ENCODE measurements at places on chromosomes 2 and 18.

DNA sequence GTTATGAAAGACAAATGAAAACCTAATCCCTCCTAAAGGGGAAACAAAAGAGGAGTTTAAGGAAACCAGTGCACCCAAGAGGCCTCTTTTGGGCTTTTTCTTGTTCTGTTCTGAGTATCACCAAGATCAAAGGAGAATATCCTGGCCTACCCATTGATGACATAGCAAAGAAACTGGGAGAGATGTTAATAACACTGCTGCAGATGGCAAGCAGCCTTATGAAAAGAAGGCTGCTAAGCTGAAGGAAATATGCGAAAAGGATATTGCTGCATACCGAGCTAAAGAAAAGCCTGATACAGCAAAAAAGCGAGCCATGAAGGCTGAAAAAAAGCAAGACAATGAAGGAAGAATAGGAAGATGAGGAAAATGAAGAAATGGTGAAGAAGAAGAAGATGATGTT is 23.6 kb upstream of the STAT4 start:
- no peak for DNase-seq

GRCh38 chr2:23449831-23450331 is 64.9 kb downstream of the KLHL29 start:
- DNase-seq = no peak

GRCh38 chr2:128646691-128647090 is 328.0 kb upstream of the HS6ST1 start:
- no peak for DNase-seq

GRCh38 chr18:26262156-26262555 is 35.9 kb downstream of the TAF4B start:
- DNase-seq = no peak

GRCh38 chr2:123840016-123840415 is 185.1 kb upstream of the CNTNAP5 start:
- DNase-seq = no peak

- DNase-seq = no peak
These were observed 79.6 kb downstream of the GAREM1 start for GRCh38 chr18:32391126-32391525.

DNA sequence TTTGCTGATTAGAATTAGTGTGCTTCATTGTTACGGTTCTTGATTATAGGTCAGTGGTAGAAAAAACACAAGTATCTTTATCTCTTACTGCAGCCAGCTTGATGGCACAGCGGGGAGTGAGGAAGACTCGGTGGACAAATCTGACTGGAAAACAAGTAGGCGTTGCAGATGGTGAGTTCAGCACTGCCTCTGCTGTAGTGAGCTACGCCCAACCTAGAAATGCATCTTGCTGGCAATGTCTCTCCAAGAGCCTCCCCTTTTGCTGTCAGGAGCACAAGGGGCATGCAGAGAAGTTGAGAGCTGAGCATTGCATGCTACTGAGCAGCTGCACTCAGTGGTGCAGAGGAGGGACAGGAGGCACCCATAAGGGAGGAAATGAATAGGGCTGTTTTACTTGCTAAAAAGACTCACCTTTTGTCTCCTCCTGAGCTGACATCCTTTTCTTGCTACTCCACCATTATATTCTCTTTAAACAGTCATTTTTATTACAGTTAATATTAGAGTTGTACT is 977.3 kb upstream of the ACVR2A start:
- no peak for DNase-seq

GRCh38 chr2:228614741-228615140 is 433.3 kb upstream of the SPHKAP start:
- no peak for DNase-seq

DNA sequence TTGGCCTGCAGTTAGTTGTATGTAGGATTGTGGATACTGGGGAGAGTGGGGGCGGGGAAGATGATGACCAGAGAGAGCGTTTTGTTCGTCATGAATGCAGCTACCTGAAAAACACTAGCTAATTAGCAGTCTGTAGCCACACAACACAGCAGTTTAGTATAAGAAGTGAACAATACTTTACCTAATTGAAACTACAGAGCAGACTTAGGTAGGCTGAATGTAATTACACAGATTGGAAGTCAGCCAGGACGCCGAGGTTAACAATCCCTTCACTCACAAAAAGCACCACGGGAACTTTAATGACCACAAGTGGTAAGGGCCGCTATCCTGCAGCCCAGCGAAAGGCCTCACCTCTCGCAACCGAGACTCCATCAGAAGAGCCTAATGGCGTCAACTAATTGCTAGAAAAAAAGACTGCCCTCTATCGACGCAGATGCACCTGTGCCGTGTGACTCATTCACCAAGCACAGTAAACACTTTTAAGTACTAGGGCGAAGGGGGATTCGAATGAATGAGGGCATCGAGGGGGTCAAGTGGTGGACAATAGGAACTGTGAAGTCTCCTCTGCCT is 591.0 kb downstream of the ARHGAP15 start:
- DNase-seq = no peak

DNA sequence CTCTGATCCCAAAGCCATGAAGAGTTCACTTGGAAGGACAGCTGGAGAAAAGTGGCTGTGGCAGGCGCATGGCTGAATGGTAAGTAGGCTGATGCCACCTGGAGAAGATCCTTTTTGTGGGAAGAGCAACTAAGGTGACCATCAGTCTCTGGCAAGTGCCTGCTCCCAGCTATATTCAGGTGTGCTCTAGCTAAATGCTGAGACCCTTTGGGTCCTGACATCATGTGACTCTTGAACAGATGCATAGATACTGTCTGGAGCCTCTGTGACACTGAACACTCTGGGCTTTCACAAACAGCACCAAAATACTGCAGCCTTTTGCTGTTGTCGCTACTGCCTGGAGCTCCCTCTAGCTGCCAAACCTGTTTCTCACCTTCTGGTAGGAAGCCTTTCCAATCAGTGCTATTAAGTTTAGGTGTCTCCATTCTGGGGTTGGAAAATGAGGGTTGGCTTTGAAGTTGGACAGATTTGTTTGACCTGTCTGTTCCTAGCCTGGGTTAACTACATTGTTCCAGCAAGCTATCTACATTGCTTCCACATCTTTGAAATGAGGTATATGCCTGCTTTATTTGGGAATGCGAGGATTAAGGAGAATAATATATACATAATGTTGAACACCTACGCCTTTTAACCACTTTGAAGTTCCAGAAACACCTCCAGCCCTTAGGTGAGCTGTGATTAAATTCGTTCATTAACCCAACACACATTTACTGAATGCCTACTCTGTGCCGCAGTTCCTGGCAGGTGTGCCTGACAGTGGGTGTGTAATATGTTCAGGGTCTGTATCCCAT is 3.1 kb downstream of the EGR4 start:
- no peak for DNase-seq

- DNase-seq = no peak
These were observed 134.8 kb downstream of the DSEL start for GRCh38 chr18:67381608-67382150.

GRCh38 chr18:38930881-38931753 is 1365.5 kb upstream of the CELF4 start:
- DNase-seq = no peak

GRCh38 chr2:101951296-101951695 is 40.5 kb upstream of the IL1R2 start:
- DNase-seq = no peak

- no peak for DNase-seq
These were observed 47.4 kb upstream of the KIDINS220 start for GRCh38 chr2:8884812-8885211.

DNA sequence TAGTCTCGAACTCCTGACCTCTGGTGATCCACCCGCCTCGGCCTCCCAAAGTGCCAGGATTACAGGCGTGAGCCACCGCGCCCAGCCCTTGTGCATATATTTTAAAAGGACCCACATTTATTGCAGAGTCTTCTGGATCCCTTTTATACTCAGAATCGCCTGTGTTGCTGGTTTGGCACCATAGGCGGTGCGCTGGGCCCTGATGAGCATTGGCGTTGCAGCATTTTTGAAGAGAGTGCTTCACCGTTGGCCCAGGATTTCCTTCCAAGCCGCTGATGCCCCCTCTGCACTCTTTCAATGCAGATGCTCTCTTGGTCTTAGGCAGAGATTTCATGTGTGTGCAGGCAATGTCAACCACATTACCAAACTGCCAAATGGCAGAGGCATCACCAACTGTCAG is 13.5 kb upstream of the TFCP2L1 start:
- DNase-seq = no peak

GRCh38 chr2:179965291-179966258 is 41.5 kb downstream of the CWC22 start:
- DNase-seq = no peak

DNA sequence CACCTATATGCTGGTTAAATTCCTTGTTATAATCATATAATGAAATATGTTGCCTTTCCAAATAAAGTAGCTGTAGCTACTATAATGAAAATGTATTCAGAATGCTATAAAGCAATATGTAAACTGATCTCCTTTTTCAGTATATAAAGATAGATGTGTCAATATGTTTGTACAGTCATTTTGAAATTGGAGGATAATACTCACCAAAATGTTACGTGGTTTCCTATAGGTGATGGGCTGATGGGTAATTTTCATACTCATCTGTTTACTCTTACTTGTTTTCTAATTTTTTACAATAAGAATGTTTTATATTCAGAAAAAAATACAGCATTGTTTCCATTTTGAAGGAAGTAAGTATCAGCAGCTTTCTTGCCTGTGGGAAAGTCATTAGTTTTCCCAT is 70.2 kb downstream of the PRKRA start:
- DNase-seq = no peak

DNA sequence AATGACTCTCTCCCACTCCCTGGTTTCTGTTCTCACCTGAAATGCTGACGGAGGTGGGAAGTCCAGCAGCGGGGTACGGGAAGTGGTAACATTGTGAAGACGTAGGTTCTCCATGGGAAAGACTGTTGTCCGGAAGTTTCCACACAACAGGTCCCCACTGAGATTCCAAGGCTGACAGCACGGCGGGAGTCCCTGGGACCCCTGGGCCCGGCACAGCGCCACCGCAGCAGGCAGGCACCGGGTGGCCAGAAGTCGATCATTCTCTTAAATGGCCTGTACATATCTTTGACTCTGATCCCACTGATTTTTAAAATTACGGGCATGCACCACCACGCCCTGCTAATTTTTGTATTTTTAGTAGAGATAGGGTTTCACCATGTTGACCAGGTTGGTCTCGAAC is 201.0 kb upstream of the SALL3 start:
- no peak for DNase-seq

DNA sequence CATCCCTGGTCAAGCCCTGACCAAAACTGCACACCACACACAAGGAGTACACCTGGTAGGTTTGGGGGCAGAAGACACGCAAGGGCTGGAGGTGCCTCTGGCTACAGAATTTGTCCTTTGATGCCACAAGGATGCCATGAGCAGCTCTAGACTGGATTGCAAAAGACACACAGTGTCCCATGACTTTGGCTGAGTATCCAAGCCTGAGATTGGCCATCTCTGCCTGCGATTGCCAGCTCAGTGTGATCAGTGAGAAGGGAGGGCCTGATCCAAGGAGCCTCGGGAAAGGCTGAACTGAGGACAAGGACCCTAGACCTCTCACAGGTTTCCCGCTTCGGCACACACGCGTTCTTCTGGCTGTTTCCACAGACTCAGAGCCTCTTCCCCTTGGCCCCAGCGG is 60.0 kb upstream of the FOSL2 start:
- DNase-seq = no peak

- no peak for DNase-seq
These were observed 164.7 kb downstream of the CCDC102B start for GRCh38 chr18:68962623-68963022.

- DNase-seq = no peak
These were observed 6.7 kb upstream of the CERS6 start for GRCh38 chr2:168449419-168449818.

DNA sequence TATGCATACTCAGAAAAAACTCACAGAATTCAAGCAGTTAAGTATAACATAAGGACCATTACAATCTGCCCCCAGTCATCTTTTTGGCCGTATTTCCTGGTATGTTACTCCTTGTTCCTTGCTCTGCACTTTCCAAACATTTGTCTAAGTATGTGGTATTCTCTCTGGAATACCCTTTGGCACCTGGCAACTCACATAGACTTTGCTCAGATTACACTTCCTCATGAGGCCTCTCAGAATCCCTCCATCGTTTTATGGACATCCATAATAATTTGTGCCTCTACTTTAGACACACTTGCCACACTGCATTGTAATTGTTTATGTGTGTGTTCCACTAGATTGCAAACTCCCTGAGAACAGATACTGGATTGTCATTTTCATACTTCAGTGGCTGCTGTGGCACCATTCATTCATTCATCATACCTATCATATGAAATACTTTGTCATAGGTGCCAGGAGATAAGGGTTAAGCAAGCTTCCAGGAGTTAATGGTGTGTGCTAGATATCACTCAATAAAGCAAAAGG is 84.0 kb downstream of the HIBCH start:
- no peak for DNase-seq

GRCh38 chr2:65326276-65326675 is 98.6 kb downstream of the ACTR2 start:
- no peak for DNase-seq

- no peak for DNase-seq
These were observed 138.7 kb upstream of the PID1 start for GRCh38 chr2:229409751-229410181.

DNA sequence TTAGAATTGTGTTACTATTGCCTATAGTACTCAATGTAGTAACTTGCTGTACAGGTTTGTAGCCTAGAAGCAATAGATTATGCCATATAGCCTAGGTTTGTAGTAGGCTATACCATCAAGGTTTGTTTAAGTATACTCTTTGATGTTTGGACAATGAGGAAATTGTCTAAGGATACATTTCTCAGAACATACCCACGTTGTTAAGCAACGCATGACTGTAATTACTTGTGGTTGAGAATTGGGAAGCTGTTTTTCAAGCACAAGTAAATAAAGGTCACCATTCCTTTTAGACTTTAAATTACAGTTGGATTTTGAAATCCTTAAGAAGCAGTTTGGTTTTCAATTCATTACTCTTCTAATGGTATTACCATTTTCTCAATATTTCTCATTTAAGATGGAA is 89.8 kb upstream of the KCNH7 start:
- DNase-seq = no peak

DNA sequence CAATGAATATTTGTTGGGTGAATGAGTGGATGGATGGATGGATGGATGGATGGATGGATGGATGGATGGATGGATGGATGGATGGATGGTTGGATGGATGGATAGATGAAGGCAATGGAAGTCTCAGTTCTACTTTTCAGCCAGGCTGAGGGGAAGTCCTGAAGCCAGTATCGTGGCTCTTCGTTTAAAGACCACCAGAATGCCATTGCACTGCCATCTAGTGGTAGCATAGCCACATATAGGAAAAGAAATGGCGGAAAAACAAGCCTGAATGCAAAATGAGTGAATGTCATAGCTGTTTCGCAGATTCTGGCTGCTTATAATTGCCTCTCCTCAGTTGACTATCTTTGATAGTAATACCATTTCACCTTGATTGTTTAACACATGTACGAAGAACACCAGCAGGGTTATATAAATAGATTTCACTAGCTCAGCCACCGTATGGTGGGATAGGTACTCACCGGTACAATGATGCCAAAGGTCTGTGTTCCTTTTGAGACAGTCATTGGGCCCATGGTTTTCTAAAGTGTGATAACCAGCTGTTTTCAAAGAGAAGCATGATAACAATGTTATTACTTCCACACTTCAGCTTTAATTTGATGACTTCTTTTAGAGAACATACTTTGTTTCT is 62.3 kb upstream of the GREB1L start:
- DNase-seq = no peak

- no peak for DNase-seq
These were observed 870.0 kb upstream of the CHAC2 start for GRCh38 chr2:52897511-52898044.

- DNase-seq = no peak
These were observed 135.3 kb downstream of the TMEM163 start for GRCh38 chr2:134583462-134583861.

GRCh38 chr2:151067658-151068369 is 193.8 kb downstream of the RBM43 start:
- DNase-seq = no peak

Data from stimulated activated CD8-positive, alpha-beta memory T cell treated with anti-CD3 and anti-CD28 coated beads, Interleukin-4, amount 100 ng/mL, for 4 hours (primary cell).